Stimulated activated CD4-positive, alpha-beta T cell treated with anti-CD3 and anti-CD28 coated beads, TNF-alpha, amount 100 ng/mL, for 4 hours (primary cell): ENCODE measurements at places on chromosomes 12 and 14.

- DNase-seq, result no peak
These were observed 13.8 kb downstream of the TMEM106C start for GRCh38 chr12:47977046-47977771.

- no peak for DNase-seq
These were observed 125.0 kb upstream of the DHRS4 start for GRCh38 chr14:23828616-23829015.

DNA sequence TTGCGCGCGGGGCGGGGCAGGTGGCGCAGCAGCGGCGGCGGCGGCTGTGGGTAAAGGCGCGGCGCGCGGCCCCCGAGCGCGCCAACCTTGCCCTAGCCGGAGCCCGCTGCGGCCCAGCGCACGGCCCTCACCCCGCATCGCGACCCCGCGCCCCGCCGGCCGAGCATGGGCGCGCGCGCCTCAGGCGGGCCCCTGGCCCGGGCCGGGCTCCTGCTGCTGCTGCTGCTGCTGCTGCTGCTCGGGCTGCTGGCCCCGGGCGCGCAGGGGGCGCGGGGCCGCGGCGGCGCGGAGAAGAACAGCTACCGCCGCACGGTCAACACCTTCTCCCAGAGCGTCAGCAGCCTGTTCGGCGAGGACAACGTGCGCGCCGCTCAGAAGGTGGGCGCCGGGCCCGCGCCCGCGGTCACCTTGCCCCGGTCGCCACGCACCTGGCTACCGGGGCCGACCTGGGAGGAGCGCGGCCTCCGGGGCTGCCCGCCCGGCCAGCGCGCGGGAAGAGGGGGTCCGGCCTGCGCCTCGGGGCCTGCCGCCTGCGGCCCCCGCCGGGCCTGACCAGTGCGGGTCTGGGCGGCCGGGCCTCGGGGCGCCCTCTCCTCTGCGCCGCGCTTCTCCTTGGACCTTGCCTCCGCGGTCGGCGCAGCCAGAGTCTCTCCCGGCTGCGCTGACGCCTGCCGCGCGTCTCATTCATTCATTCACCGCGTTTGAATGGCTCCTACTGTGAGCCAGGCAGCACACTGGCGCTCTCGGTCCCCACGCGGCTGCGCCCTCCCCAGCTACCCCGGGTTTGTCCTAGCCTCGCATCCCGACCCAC is at the start of gene BRI3BP:
Gene BRI3BP, plus strand, starts transcription at position 20 of the 811 bp plus-strand sequence. Its CDS starts 146 bp downstream, at position 166.
- DNase-seq, result peak; percentile 51

DNA sequence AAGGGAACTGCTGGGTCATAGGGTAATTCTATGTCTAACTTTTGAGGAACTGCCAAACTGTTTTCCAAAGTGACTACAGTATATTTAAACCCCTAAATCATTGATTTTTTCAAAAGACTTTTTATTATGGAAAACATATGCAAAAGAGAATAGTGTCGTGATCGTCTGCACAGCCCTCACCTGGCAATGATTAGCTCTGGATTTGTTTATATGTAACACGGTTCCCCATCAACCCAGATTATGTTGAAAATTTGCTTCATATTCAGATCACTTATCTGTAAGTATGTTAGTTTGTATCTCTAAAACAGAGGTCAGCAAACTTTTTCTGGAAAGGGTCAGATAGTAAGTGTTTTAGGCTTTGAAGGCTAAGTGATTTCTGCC is 52.7 kb downstream of the CCDC92 start:
- DNase-seq, result no peak

DNA sequence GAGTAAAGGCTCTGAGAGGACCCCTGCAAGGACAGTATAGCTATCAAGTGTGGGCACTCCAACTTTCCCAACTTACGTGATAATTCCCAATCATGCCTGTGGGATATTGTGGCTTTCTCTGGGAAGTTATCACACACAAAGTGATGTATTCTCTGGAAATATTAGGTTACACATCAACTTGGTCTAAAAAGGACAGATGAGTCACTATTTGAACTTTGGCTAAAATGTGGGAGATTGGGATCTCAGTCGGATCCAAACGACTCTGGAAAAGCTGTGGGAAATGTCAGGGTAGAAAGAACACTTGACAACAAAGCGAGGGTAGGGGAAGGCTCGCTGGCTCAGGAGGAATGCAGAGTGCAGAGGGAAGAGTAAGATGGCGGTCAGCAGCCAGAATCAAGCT is 1048.9 kb downstream of the BCL11B start:
- DNase-seq, result no peak

DNA sequence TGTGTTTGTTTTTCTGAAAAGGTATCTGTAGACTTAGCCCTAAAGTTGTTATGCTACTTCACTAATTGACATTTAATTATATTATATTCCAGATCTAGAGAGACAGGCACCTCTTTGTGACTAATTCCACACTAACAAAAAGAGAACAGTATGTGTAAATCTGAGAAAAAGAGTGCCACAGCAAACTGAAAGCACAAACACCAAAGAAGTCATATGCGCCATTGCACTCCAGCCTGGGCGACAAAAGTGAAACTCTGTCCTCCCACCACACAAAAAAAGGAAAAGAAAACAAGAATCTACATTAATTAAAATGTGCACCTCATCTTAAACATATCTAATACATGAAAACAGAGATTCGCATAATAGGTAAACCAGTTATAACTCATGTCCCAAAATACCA is 4.4 kb upstream of the CSRNP2 start:
- DNase-seq, result no peak

- no peak for DNase-seq
These were observed 1365.4 kb downstream of the FSCB start for GRCh38 chr14:43141636-43142191.

GRCh38 chr12:4540638-4541037 is 1.9 kb downstream of the RAD51AP1 start:
- DNase-seq, result no peak

DNA sequence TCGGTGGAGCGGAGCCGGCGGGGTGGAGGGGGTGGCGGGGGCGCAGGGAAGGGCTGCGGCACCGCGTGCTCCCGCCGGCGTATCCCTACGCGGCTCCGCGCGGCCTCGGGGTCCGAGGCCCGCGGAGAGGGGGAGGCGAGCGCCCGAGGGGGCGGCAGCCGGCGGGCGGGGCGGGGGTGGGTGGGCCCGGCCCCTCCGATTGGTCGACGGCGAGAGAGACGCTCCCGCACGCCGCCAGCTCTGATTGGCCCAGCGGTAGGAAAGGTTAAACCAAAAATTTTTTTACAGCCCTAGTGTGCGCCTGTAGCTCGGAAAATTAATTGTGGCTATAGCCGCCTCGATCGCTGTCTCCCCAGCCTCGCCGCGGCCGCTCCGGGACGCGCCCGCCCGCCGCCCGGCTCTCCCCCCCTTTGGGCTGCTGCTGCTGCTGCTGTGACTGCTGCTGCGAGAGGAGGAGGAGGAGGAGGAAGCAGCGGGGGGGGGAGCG is at the start of gene FOXG1:
Gene FOXG1, plus strand, starts transcription at position 319 of the 487 bp plus-strand sequence. CDS start 493 bp downstream, outside the sequence.
- DNase-seq, result no peak

- no peak for DNase-seq
These were observed 17.5 kb downstream of the ATXN2 start for GRCh38 chr12:111581434-111582132.

DNA sequence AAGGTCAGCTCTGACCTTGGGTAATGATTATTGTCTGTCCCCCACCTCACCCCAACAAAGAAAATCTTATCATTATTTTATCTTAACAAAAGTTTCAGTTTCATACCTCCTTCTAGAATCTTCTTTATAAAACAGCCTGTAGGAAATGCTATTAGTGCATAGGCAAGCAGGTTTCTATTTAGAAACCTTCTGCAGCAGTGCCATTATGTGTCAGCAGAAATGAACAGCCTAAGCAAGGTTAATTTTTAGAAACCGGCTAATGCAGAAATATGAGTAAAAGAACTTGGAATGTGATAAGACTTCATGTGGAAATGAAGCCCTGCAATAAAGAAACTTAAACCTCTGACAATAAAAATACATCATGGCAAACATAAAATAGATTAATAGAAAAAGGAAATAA is 814.4 kb downstream of the FSCB start:
- DNase-seq, result no peak

DNA sequence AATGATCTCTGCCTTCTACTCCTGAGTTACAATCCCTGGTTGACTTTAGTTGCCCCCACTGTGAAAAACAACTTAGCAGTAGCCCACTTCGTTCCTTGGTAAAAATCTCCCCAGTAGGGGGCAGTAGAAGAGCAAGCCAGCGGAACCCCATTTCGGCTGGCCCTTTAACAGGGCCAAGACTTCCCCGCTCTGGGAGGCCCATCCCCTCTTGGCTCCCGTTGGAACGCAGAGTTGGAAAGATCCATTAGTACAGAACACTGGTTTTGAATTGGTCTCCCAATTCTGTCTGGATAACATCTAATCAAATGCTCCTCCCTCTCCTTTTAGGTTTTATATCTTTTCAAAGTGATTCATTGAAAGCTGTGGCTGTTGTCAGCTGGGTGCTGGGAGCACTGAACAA is 1133.3 kb downstream of the BCL11B start:
- no peak for DNase-seq

DNA sequence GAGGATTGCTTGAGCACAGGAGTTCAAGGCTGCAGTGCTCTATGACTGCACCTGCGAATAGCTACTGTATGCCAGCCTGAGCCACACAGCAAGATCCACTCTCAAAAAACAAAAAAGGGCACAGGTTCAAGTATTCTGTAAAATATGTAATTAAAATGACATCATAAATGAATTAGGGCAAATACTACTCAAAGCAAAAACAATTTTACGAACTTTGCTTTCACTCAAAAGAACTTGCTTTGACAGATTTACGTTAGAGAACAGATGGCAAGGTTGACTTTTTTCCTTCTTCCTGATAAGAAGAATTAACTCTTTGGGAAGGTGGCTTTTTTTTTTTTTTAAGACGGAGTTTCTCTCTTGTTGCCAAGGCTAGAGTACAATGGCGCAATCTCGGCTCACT is 44.0 kb upstream of the EAPP start:
- DNase-seq, result no peak

DNA sequence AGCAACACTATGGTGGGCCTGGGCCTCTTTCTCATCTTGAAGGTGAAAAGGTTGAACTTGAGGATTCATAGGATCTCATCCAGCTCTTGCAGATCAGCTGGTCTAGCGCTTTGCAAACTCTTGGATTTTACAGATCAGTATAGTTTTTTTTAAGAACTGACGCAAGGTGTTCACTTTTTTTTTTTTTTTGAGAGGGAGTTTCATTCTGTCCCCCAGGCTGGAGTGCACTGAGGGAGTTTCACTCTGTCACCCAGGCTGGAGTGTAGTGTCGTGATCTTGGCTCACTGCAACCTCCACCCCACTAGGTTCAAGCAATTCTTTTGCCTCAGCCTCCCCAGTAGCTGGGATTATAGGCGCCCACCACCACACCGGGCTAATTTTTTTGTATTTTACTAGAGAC is 20.4 kb upstream of the LGMN start:
- no peak for DNase-seq

GRCh38 chr12:49673446-49674317 is 33.5 kb downstream of the FMNL3 start:
- no peak for DNase-seq

- no peak for DNase-seq
These were observed 277.4 kb upstream of the SOX5 start for GRCh38 chr12:24226745-24227350.

DNA sequence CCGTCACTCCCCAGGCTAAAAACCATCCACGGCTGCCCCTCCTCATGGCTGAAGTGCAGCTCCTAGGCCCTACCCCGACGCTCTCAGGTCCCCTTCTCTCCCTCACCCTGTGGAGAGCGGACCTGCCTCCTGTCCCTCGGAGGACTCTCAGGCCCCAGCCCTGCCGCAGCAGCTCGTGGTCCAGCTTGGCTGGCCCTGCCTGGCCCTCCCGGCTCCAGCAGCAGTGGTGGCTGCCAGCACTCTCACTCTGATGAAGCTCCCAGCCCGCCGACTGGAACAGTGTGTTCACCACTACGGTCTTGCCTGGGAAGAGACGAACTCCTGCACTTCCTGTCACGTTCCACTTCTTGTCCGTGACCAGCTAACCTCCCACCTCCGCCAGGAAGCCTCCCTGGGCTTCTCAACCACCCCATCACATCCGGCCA is 11.1 kb downstream of the BAG5 start:
- no peak for DNase-seq

DNA sequence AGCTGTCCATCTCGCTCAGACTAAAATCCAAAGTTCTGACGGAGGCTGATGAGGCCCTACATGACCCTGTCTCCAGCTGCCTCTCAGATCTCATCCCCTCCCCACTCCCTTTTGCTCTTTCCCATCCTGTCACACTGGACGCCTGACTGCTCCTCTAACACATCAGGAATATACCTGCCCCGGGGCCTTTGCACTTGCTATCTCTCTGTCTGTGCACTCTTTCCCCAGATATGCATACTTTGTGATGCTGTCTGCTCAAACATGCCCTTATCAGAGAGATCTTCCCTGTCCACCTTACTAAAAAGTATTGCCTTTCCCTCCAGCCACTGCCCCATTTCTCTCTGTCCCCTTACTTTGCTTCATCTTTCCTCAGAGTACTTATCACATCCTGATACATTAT is 238.8 kb downstream of the ANO2 start:
- no peak for DNase-seq

DNA sequence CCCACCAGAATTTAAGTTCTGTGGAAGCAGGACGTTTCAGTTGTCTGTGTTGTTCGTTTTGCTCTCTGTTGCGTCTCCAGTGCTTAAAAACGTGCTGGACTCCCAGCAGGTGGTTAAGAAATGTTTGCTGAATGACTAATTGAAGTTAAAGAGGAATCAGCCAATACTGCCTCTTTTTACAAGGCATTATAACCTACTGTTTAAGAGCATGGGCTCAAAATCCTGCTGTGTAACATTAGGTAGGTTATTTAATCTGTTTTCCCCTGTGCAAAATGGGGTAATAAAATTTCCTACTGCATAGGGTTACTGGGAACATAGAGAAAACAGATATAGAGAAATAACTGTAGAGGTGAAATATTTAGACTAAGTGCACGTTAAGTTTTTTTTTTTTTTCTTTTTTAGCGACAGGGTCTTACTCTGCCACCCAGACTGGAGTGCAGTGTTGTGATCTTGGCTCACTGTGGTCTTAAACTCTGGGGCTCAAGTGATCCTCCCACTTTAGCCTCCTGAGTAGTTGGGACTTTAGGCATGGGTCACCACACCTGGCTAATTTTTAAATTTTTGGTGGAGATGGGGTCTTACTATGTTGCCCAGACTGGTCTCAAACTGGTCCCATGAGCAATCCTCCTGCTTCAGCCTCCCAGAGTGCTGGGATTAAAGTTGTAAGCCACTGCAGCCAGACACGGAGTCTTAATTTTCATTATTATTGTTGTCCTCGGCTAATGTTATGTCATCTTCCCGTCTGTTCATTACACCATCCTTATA is 139.4 kb upstream of the PRICKLE1 start:
- no peak for DNase-seq

GRCh38 chr12:53944209-53944608 is 5.6 kb downstream of the HOXC13 start:
- no peak for DNase-seq

GRCh38 chr12:22803725-22804124 is 178.8 kb downstream of the ETNK1 start:
- no peak for DNase-seq

- DNase-seq, result peak; percentile 26
These were observed at the start of gene ZC2HC1C for GRCh38 chr14:75069121-75069810. Gene ZC2HC1C (plus strand): TSS chr14:75069641. CDS start chr14:75070574, 933 bp downstream.

- DNase-seq, result no peak
These were observed 63.8 kb upstream of the ACTN1 start for GRCh38 chr14:69042787-69043444.
